Activated CD4-positive, alpha-beta T cell treated with anti-CD3 and anti-CD28 coated beads for 36 hours (primary cell): ENCODE measurements at places on chromosomes 12 and 14.

GRCh38 chr12:106601031-106601430, 18.2 kb downstream of the RFX4 start:
- no peak for DNase-seq

- DNase-seq = peak; percentile 69
Observed at GRCh38 chr12:47838286-47838931, 18.7 kb upstream of the HDAC7 start.

- DNase-seq = no peak
Observed at GRCh38 chr12:2925322-2925995, 33.7 kb upstream of the TEAD4 start.

DNA sequence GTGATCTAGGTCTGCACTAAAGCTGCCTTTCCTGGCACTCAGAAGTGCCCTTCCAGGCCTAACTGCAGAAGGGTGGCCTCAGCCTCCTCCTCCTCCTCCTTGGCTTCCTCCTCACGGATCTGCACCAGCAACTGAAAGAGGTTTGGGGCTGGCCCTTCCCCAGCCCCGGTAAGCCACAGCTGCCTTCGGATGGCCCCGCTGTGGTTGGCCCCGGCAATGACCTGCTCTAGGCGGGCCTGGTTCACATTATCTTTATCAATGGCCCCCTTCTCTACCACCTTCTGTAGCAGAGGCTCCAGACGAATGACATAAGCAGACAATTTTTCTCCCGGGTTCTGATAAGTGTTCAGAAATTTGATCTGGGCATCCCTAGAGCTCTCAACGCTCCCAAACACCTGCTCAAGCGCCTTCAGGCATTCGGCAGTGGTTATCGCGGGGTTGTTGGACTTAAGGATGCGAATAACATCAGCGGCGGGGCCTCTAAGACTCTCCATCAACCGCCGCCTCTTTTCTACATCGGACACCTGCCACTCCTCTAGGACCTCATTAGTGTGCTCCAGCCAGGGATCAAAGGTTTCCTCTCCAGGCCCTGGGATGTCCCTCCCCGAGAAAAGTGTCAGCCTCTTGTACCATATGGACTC, 1.5 kb downstream of the PNMA1 start:
- peak; percentile 71 for DNase-seq

GRCh38 chr14:93464271-93464670, 33.5 kb downstream of the UNC79 start:
- DNase-seq = no peak

- DNase-seq = peak; percentile 73
Observed at GRCh38 chr12:48818831-48819590, 715 bp downstream of the CACNB3 start.

DNA sequence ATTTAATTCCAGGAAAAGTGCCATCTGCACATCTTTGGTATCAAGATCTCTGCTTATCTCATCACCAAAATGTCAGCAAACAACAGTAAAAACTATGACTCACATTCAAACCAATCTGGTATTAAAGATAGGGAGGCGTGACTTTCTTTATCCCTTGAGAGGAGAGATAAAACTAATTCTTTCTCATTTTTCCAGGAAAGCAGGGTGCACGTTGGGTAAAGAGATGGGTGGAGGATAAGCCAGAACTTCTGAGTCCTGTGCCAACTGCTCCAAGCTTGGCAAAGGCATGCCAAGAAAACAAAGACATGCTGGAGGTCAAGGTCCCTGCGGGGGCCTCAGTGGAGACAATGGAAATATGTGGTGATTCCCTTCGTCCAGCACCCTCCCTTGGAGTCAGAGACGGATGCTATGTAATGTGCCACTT, 225.8 kb upstream of the PLXNC1 start:
- DNase-seq = no peak

DNA sequence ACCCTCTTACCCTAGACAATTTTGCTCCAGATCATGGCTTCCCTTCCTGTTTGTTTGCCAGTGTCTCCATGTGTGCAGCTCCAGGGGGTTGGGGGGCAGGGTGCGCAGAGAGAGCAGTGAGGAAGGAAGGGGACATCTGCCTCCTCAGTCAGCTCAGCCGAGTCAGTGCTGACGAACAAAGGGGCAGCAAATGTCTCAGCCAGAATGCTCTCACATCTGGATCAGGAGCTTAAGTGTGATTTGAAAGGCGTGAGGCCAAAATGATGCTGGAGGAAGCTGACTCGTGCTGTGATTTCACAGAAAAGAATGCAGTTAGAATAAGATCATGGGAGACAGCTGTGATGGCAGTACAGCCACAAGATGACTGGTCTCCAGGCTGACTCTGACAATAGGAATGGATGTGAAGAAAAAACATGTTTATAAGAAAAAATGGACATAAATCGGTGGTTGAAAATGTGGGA, 27.1 kb upstream of the CDK17 start:
- DNase-seq = peak; percentile 70

GRCh38 chr14:54133896-54134295, 177.3 kb upstream of the BMP4 start:
- DNase-seq = no peak

- DNase-seq = peak; percentile 16
Observed at GRCh38 chr12:49094160-49094974, at the start of gene DHH. TSS of gene DHH (minus strand) at chr12:49094801. CDS start at chr12:49094512, 289 bp downstream.

DNA sequence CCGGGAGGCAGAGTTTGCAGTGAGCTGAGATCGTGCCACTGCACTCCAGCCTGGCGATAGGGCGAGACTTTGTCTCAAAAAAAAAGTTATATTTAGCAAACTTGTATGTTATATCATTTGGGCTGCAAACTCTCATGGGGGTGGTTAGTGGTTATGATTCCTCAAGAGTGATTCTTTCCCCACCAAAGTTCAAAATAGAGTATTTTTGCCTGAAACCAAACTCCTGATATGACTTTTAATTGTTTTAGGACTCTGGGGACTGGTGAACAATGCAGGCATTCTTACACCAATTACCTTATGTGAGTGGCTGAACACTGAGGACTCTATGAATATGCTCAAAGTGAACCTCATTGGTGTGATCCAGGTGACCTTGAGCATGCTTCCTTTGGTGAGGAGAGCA, 18.6 kb downstream of the HSD17B6 start:
- no peak for DNase-seq

GRCh38 chr14:102255401-102256190, 49.4 kb downstream of the MOK start:
- no peak for DNase-seq

- DNase-seq = no peak
Observed at GRCh38 chr14:97920201-97920600, 1123.0 kb downstream of the VRK1 start.

DNA sequence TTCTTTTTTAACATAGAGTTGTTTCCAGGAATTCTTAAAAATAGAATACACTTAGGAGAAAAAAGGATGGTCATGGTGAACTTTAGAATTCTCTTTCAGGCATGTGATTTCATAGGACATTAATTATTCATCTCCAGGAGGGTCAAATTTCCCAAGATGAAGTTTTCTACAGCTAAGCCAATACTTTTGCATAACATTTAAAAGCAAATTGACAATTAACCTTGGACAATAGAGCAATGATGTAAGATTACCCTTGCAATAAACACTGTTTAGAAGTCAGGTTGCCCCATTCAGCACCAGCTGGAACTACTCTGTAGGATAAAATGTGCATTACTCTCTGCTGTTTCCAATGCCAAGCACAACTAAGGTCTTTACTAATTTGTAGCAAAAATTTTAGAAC, 49.5 kb downstream of the SIX1 start:
- DNase-seq = no peak

GRCh38 chr12:115468087-115468510, 784.1 kb upstream of the TBX3 start:
- no peak for DNase-seq

DNA sequence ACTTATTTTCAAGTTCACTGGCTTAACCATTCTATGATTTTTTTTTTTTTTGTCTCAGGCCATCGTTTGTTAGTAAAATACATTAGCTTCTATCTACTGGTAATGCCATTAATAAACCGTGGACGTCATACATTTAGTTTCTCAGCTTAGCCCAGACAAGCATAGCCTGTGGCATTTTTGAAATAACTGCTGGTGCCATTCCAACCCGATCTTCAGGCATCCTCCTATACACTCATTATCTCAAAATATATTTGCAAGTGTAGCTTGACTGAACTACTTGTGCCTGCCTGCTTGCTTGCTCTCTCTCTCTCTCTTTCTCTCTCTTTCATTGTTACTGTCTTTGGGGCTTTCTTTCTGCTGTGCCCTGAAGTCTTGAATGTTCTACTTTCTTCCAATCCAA, 12.7 kb upstream of the MBIP start:
- DNase-seq = no peak

GRCh38 chr14:68261092-68261842, 441.7 kb downstream of the RAD51B start:
- DNase-seq = no peak

DNA sequence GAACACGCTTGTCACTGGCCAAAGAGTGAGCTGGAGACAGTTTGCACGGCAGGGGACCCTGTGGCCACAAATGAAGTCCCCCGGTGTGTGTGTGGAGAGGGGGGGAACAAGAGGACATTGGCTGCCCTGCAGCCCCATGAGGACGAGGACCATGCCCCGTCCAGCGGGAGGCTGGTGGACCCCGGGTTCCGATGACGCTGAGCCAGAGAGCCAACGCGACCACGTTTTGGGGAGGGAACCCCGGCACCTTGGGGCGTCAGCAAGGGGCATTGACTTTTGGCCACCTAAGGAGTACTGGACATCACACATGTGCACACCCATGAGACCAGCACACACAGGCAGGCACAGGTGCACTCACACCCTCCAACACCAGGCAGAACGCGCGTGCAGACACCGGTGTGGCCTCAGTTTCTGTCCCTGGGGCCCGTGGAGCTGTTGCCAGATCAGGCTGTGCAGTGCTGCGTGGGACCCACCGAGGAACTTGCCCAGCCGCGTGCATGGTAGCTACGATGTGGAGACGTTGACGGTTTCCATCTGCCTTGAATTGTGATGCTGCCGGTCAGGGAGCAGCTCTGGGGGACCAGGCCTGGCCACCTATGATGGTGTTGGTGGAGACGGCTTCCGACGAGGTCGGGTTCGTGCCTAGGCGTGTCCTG, 26.5 kb downstream of the NOC4L start:
- no peak for DNase-seq

DNA sequence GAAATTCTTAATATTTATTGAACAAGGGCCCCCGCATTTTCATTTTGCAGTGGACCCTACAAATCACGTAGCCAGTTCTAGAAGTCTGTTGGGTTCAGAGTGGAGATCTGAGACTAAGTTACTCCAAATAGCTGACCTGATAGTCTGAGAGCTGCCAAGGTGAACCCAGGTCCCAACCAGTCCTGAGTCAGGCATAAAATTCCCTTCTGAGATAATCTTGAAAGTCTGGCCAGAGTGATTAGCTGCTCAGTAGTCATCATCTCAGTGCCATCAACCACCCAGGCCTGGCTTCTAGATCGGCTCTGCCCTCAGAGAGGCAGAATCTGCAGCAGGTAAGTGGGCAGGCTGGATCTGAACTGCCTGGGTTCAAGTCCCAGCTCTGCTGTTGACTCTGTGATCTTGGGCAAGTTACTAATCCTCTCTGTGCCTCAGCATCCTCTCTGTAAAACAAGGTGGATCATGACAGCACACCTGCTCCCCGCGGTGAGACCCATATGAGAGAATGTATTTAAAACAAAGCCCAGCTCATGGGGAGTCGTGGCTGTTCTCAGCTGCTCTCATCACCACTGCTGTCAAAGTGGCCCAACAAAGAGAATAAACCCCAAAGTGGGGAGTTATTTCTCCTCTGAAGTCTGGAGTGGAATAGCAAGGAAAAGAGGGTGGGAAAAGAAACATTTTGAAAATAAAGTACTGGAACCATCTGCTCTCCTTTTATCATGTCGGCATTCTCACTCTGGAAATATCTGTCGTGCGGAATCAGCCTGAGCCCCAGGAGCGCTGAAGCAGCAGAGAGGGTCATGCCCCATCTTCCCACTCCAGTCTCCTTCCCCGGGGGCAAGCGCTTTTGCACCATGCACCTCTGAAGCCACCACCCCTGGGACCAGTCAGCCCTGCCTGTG, 193.3 kb downstream of the DPF3 start:
- DNase-seq = no peak

- DNase-seq = no peak
Observed at GRCh38 chr12:52337054-52337453, 15.9 kb upstream of the KRT83 start.

DNA sequence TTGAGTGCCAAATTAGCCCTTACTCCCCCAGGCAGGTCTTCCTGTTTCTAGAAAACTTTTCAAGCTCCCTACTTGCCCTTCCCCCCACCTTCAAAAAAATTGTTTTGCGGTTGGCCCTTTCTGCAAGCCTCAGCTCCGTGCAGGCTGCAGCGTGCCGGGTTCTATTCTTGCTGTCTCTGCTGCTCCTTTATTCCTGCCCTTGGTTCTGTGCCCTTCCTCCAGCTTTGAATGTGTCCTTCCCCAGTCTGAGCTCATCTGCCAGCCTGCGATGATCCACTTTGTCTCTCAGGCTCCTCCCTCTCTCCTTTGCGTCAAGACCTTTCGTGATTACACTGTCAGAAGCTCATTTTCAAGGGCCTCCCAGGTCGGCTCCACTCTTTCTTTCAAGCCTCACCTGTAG, 98.6 kb downstream of the IRF2BPL start:
- DNase-seq = peak; percentile 79

GRCh38 chr14:54712465-54713200, 145.7 kb downstream of the SAMD4A start:
- DNase-seq = no peak

DNA sequence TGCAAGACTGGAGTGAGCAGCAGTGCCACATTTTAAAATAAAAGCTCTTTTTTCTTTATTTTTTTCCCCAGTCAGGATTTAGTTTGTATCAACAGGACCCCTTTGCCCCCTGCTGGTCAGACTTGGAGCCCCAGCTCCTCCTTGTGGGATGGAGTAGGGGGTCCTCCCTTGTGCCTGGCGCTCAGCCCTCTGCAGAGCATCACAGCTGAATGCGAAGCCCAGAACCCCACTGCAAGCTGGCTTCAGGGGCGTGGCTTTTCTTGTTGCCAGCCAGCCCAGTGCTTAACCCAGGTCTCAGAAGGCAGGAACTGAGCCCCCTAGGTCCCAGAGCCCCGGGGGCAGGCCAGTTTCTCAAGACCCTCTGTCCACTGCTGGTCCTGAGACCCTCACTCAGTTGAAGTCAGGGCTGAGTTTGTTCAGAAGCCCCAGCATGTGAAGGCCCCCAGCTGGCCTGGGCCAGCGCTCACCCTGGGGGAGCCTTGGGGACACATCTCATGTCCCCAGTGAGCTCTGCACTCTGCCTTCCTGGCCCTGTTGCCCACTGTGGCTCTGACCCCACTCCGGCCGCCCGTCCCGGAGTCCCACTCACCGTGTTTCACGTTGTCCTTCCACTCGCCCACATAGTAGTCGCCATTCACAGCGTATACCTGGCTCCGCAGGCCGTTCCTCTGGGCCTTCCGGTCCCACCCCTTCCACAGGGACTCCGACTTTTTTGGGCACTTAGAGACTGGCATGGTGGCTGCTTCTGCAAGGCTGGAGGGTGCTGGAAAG, 519 bp downstream of the MORN3 start:
- DNase-seq = peak; percentile 80

- DNase-seq = no peak
Observed at GRCh38 chr12:124416516-124417395, 121.9 kb downstream of the RFLNA start.

GRCh38 chr14:104149617-104150135, 11.3 kb downstream of the KIF26A start:
- peak; percentile 59 for DNase-seq

- DNase-seq = no peak
Observed at GRCh38 chr14:80352471-80352870, 141.2 kb upstream of the DIO2 start.
